Activated CD4-positive, alpha-beta T cell treated with anti-CD3 and anti-CD28 coated beads for 4 hours (primary cell): ENCODE measurements at places on chromosomes 7 and 10.
A peak's percentile ranks its signal among the peaks of the same experiment; 100 is the strongest.

- no peak for DNase-seq
Measured at GRCh38 chr7:34130558-34131295, 225.4 kb downstream of the BMPER start.

- no peak for DNase-seq
Measured at GRCh38 chr10:35783305-35783838, 141.3 kb upstream of the FZD8 start.

- no peak for DNase-seq
Measured at GRCh38 chr7:68706291-68706690, 892.0 kb upstream of the AUTS2 start.

GRCh38 chr10:131896403-131896802, 4.4 kb upstream of the PPP2R2D start:
- peak; percentile 31 for DNase-seq

GRCh38 chr7:145331076-145331475, 495.2 kb upstream of the TPK1 start:
- DNase-seq: no peak

- DNase-seq: no peak
Measured at GRCh38 chr10:124827474-124827873, 25.9 kb downstream of the ABRAXAS2 start.

- DNase-seq: no peak
Measured at GRCh38 chr7:47046949-47047348, 535.0 kb downstream of the TNS3 start.

GRCh38 chr7:4820405-4820966, 41.3 kb downstream of the PAPOLB start:
- DNase-seq: no peak

- no peak for DNase-seq
Measured at GRCh38 chr10:79001082-79001885, 67.5 kb upstream of the ZMIZ1 start.

DNA sequence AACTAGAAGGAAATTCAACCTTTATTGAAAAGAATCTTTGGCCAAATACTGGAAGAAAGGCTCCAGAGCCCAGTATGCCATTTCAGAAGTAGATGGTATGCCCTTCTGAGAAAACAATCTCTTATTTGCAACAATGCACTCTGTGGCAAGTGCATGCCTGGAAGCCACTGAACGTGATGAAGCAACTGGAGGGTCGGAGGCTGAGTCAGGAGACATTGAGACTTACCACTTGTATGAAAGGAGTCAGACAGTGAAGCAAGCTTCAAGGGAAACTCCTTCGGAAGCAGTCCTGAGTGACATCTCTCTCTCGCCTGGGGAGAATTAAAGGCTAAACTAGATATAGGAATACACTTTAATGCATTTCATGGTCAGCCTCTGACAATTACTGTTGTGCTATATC, 353.7 kb downstream of the NRG3 start:
- no peak for DNase-seq

DNA sequence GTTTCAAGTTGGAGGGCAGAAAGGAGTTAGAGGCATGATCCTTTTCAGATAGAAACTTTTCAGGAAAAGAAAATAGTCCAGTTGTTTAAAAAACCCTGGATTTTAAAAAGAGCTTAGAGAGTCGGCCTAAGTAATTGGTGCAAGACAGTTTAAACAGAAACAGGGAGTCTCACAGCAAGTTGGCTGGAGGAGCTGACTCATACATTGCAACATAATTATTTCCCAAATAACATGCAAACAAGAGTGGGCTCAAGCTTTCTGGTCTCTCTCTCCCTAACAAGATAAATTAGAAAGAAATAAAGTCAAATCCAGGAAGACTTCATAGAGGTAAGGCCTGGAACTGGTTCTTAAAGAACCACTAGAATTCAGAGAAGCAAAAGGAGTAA, 100.3 kb upstream of the AGBL3 start:
- DNase-seq: no peak

- DNase-seq: no peak
Measured at GRCh38 chr7:14400271-14400670, 410.8 kb upstream of the ETV1 start.

- DNase-seq: no peak
Measured at GRCh38 chr7:108345710-108346336, 110.4 kb downstream of the NRCAM start.

GRCh38 chr10:88200312-88201032, 337.0 kb downstream of the PTEN start:
- DNase-seq: no peak

DNA sequence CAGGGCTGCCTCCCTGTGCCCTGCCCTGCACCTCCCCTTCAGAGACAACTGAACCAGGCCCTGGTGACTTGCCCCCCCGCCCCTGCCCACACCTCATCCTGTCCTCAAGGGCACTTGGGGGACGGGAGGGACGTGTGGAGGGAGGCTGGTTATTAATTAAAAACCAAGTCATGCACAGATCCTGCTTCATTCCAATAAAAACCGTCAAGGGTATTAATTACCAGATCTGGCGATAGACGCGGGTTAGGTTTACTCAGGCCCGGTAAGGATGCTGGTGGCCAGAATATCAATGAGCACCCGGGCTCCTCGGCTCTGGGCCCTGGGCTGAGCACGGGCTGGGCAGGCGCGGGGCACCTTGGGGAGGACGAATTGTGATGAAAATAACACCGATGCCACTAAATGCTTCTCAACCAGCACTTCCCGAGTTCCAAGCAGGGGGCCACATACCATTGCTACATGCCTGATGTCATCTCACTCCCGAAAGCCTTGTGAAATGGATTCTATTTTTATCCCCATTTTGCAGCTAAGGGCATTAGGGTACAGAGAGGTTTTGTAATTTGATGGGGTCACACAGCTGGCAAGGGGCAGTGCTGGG, 24.5 kb upstream of the GTF2IRD1 start:
- DNase-seq: no peak

DNA sequence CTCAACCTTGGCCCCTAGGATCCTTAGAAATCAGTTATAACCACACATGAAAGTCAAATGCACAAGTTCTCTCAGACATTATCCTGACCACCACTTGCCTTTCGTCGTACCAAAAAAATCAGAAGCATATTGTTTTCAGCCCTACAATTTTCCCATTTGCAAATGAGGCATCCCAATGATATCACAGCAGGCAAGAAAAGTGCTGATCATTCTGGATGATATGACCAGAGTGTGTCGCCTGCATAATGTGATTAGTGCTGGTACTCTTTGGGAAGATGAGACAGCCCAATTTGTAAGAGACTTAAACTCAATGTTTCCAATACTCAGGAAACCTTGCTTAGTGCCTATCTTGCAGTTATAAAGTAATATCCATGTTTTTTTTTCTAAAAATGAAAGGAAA, 168.0 kb downstream of the SORCS1 start:
- no peak for DNase-seq

DNA sequence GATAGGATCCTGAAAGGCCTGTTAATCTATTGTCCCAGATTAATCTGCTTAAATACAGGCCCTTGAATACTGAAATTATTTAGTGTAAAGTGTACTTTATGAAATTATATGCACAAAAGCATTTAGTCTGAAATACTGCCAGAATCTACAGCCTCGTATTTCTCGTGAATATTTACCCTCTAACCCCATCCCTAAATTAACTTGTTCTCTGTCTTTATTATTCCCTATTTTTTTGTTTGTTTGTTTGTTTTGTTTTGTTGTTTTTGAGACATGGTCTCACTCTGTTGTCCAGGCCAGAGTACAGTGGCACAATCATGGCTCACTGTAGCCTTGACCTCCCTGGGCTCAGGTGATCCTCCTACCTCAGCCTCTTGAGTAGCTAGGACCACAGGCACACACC, 2.7 kb upstream of the CPED1 start:
- no peak for DNase-seq

DNA sequence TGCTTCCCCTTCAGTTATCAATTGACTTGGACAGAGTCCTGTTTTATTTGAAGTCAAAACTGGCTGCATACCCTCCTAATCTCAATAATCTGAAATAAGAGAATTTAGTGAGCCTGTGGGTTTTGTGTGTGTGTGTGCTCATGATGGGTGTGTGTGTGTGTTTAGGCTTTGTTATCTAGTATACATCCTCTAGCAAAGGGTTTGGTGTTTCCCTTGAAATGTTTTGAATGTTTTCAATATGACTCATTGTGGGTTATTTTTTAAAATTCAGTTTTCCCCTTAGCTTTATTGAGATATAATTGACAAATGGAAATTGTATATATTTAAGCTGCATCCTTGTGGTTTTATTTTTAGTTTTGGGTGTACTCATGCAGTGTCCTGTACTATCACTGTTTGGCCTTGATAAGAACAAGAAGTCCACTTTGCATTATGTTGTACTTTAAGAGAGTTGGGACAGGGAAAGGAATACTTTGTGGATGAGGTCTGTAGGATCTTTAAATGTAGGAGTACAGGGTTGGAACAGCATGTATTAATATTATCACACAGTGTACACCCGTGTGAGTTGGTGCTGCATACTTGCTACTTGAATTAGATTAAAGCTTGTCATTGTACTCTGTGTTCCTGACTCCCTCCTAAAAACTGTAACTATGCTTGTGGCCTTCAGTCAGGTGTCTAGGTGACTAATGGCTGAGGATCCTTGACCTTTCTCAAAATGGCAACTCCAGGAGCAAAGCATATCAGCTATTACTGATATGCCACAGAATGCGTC, 58.3 kb downstream of the VCL start:
- no peak for DNase-seq

DNA sequence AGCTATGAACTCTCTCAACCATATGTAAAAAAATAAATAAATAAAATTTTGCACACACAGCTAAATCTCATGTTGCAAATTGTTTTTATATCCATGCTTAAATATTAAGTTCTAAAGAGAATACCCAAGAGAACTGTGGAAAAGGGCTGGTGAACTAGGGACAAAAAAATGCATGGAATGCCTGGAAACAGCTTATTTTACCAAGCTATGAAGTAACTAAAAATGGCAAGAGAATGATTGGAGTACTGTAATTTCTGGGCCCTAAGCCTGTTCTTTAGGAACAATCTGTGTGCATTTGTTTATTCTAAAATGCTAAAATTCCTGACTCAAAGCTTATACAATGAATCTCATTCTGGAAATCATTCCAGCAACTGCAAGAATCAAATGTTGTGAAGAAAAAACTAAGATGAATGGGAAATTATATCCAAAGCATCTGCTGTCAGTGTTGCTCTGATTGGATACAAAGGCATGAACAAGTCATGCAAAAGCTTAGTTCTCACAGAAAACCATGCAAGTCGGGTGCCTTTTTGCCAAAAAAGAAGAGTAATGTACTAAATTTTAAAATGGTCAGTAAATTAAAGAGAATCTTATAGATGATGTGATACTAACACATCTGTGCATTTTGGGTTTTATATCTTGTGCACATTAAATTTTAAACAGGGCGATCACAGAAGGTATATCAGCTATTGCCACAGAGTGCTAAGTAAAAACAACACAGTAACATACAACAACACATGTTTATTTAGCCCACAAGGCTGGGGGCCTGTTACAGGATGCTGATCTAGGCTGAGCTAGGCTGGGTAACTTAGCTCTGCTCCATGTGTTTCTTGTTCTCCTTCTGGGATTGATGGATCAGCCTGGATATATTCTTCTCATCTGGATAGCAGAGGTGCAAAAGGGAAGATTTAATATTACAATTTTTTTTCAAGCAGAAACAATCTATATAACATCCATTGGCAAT, 453.5 kb upstream of the SEMA3A start:
- DNase-seq: no peak

- no peak for DNase-seq
Measured at GRCh38 chr7:77450054-77450453, 33.9 kb upstream of the GSAP start.

DNA sequence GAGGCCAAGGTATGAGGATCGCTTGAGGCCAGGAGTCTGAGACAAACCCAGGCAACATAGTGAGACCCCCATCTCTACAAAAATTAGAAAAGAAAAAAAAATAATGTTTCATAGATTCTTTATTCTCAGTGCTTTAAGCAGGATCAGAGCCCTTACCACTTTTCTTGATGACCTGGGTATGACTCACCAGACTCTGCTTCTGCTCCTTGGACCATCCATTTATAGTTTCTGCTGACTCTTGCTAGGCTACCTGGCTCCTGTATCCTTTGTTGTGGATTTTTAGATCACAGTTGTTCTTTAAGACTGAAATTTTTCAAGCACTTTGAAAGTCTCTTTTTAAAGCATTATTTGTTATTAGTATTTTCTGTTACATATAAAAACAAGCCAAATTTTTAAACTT, 411.1 kb downstream of the GFRA1 start:
- DNase-seq: no peak

DNA sequence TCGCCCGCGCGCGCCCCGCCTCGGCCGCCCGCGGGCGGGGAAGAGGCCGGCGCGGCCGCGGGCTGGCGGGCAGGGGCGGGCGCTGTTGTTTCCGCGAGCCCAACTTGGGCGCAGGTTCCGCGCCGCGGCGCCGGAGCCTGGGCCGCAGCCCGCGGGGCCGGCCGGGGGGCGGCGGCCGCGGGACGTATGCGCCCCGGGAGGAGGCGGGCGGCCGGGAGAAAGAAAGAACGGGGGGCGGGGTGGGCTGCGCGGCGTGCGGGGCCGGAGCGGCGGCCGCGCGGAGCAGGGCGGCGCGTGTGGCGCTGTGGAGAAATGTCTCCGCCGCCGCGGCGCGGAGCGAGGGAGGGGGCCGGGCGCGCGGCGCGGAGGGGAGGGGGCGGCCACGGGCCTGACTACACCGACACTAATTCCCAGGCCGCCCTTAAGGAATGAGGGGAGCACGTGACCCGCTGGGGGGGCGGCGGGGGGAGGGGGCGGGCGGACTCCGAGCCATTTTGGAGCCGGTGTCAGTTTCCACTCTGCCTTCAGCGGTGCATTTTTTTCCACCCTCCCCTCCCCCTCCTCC, at the start of gene BMI1:
BMI1 (plus strand) TSS at position 509 of the 565 bp plus-strand sequence. CDS start 5,351 bp downstream, outside the sequence.
- DNase-seq: no peak

- DNase-seq: no peak
Measured at GRCh38 chr7:116788572-116789197, 73.7 kb upstream of the CAPZA2 start.

DNA sequence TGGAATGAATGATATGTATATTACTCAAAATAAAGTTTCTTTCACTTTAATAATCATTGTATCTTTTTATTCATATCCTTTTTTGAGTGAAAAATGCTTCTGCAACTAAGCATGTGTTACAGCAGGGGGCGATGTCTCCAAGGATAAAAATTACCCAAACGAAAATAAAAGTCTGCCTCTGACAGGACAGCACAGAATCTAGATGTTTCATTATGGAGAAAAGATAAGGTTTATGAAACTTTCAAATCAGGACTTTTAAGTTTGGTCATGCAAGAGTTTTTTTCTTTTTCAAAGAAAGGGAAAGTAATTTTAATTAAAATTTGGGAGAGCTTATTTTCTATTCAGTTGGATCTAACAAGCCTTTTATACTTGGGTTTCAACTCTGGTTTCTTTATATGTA, 48.4 kb downstream of the TES start:
- DNase-seq: peak; percentile 11

DNA sequence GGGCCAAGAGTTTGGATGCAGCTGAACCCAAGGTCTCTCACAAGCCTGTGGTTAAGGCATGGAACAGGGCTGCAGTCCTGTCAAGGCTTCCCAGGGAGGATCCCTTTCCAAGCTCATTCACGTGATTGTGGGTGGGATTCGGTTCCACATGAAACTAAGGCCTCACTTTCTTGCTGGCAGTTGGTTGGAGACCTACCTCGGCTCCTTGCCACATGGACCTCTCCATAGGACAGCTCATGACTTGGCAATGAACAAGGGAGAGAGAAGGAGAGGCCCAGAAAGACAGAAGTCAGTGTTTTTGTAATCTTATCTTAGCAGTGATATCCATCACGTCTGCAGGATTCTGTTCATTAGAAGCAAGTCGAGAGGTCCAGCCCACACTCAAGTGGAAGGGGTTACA, 583.8 kb downstream of the LRMDA start:
- no peak for DNase-seq

GRCh38 chr7:74334030-74334429, 44.8 kb downstream of the CLIP2 start:
- no peak for DNase-seq
